H54 (cell line): ENCODE measurements at places on chromosomes 2 and 18.

DNA sequence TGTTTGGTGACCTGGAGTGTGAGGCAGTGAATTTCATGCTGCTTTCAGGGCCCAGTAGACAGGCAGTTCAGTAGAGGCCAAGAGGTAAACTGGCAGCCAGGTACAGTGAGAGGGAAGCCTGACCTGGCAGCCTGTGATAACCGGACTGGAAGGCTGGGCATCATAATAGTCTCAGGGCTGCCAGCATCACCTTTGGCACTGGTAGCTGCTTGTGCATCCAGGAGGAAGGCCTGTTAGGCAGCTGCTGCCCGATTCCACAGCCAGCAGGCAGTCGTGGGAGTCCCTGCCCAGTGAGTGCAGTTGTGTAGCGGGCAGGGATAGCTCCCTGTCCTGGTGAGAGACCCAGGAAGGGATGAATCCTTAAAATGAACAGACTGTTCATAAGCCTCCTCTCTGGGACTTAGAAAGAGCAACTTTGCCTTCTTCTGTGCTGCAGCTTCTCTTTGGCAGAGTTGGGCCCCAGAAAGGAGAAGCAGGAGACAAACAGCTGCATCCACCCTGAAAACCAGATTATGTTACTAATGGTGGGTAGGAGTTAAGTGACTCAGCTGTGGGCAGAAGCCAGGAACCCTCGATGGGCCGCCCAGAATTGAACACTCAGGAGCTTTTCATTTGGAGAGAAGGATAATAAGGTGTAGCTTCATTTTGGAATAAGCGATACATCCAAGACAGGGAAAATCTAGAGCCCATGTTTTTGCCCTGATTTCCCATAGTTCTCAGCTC lies 8.1 kb upstream of the GPBAR1 start:
- no peak for DNase-seq

- DNase-seq = no peak
Observed at GRCh38 chr18:22697561-22697960, 235.6 kb upstream of the RBBP8 start.

- DNase-seq = no peak
Observed at GRCh38 chr2:172108587-172108930, 5.9 kb upstream of the DLX2 start.

- DNase-seq = no peak
Observed at GRCh38 chr18:45243340-45244110, 371.8 kb upstream of the SLC14A2 start.

- no peak for DNase-seq
Observed at GRCh38 chr2:8478471-8478793, 203.4 kb upstream of the ID2 start.

- no peak for DNase-seq
Observed at GRCh38 chr2:56376699-56377665, 193.2 kb downstream of the CCDC85A start.

DNA sequence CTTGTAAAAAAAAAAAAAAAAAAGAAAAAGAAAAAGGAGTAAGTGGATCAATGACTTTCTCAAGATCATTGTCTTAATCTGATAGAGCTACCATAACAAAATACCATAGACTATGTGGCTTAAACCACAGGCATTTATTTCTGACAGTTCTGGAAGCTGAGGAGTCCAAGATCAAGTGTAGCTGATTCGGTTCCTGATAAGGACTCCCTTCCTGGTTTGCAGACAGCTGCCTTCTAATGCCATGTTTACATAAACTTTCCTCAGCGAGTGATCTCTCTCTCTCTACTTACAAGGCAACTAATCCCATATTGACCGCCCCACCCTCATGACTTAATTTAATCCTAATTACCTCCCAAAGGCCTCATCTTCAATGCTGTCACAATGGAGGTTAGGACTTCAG lies 36.5 kb upstream of the SIX2 start:
- no peak for DNase-seq

GRCh38 chr2:172834881-172835280 lies 99.2 kb downstream of the RAPGEF4 start:
- no peak for DNase-seq

DNA sequence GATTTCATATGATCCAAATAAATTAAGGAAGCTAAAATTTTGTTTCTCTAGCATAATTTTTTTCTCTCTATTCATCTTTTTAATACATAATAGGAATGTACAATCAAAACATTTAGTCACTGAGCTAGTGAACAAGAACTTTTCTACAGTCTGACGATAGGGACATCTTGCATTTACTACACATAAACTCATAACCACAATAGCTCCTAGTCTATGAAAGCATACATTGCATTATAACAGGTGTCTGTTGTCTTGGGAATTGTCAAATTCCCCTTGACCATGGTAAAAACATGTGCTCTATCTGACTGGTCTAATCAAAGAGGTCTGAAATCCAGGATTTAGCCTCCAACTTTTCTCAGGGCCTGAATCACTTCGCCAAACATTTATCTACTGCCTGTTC lies 144.8 kb downstream of the FAM124B start:
- no peak for DNase-seq

DNA sequence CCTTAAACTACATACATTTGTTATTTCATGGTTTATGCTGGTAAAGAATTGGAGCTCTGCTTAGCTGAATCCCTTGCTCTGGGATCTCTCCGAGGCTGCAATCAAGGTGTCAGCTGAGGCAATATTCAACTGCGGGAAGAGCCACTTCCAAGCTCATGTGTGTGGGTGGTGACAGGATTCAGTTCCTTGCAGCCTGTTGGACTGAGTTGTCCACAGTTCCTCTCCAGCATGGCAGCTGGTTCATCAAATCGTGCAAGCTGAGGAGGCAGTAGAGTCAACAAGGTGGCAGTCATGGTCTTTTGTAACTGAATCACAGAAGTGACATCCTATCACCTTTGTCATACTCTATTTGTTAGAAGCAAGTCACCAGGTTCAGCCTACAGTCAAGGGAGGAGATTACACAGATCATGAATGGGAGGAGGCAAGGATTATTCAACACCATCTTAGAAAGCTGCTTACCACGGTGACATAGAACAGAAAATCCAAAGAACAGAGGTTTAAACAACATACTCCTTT lies 56.9 kb downstream of the CTIF start:
- DNase-seq = no peak

DNA sequence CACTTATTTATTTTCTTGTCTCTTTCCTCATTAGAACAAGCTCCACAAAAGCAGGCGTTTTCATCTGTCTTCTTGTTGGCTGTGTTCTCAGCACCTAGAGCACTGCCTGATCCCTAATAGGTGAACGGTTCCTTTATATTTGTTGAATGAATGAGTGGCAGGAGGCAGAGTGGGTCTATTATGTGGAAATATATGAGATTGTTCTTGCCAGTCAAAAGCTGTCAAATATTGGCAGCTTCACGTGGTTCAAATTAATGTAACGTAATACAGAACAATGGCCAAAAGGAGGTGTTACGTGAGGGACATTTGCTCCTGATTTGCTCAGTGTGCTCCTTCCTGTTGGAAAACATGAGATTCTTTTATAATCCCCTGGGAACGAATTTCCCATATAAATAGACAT lies 8.5 kb upstream of the ARHGAP25 start:
- DNase-seq = no peak

DNA sequence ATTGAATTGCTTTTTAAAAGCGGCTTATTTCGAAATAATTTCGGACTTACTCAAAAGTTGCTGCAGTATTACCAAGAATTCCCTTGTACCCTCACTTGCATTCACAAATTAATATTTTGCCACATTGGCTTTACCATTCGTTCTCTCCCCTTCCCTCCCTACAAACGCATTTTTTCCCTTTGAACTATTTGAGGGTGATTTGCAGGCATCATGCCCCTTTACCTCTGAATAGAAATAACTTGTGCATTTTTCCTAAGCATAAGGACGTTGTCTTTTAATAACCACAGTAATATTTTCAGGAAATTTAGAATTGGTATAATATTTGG lies 608 bp downstream of the CCDC138 start:
- no peak for DNase-seq

GRCh38 chr2:121746071-121746578 lies 9.3 kb upstream of the TSN start:
- DNase-seq = no peak

GRCh38 chr18:69897397-69898108 lies 50.1 kb downstream of the CD226 start:
- no peak for DNase-seq

DNA sequence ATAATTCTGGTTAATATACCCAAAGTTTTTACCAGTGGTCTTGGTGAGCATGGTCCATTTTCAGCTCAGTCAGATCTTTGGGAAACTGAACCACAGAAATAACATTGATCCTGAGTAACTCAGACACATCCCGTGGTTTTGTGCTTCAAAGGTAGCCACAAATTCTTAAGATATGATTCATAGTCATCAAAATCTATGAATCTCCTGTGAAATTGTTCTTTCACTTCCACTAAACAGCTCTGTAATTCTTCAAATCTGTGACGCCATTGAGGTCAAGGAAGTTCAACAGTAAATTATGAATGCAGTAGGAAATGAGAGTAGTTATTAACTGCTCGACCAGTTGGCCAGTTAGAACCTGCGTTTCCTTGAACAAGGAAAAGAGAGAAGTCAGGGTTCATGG lies 147.3 kb downstream of the IRS1 start:
- no peak for DNase-seq

- no peak for DNase-seq
Observed at GRCh38 chr2:175062787-175063585, 57.8 kb upstream of the CHN1 start.

- no peak for DNase-seq
Observed at GRCh38 chr2:142044197-142044596, 86.6 kb downstream of the LRP1B start.

DNA sequence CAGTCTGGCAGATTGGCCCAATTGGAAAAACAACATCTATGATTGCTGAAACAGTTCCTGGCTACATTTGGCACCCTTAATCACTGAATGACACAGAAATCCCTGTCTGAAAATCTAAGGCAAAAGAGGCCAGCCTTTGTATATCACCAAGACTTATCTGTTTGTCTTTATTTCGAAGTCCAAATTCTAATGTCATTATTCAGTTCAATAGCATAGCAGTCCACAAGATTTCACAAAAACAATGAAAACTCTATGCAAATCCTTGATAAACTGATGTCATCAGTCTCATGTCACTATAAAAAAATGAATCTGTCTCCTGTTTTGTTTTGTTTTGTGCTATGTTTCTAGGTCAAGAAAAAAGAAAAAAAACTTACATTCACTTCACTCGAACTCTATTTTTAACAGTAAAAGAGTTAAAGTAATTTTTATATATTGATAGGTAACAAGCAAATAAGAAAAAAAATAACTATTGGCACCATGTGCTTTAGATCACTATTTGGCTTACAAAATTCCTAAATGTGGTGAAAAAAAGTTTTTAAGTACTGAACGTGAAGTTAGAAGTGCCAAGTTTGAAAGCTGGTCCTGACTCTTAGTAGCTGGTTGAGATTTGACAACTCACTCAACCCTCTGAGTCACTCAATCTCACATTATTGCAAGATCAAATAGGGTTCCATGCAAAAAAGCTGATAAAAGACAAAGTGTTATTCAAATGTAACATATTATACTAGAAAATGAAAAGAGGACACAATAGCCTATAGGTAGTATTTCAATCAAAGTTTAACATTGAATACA lies 359.3 kb downstream of the IRS1 start:
- DNase-seq = no peak

DNA sequence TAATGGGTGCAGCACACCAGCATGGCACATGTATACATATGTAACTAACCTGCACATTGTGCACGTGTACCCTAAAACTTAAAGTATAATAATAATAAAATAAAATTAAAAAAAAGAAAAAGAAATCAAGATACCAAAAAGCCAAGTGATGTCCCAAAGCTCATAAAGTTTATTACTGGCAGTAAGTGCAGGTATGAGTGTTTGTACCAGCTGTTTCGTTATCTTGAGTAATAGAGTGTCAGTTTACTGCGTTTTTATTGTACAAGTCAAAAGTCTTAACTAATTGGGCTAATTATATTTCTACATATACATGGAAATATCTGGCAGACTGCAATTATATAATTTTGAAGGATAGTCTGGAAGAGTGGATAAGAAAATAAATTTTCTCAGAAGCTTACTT lies 41.8 kb downstream of the MFSD6 start:
- no peak for DNase-seq

DNA sequence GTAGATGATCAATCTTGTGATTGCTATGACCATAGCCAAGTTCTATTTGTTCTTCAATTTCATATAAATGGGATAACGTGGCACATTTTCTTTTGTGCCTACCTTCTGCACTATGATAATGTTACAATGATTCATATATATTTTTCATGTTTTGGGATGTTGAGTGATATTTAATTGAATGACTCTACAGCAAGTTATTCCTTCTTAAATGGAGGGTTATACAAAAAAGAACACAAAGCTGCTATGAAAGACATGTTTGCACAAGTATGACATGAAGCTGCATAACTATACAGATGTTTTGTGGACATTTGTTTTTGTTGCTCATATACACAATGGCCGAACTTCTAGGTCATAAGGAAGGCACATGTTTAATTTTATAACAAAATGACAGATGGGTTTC lies 356.2 kb downstream of the CBLN2 start:
- DNase-seq = no peak

DNA sequence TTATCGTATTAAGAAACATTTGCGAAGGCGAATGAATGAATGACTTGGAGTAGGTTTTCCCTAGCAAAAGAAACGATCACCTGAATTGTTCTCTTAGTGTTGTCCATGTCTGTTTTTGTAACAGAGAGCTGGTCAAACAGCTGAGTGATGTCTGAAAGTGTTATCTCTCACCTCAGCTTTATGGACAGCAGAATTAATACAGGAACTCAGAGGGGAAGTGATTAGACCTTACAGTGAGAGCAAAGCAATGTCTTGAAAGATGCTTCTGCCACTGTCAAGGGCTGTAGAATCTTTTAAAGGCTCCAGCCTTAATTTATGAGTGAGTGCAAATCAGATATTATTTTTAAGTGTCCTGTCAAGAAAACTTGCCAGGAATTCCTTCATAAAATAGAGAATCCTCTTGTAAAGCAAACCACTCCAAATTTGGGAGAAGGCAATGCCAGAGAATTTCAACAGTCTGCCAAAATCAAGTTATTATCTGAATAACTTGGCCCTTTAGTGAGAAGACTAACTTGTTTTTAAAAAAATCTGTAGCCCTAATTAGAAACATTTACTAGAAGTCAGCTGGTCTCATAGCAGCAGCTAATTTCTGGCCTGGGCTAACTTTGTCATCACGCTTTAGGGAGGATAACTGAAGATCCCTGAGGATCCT lies 60.7 kb downstream of the CDC42EP3 start:
- DNase-seq = no peak

DNA sequence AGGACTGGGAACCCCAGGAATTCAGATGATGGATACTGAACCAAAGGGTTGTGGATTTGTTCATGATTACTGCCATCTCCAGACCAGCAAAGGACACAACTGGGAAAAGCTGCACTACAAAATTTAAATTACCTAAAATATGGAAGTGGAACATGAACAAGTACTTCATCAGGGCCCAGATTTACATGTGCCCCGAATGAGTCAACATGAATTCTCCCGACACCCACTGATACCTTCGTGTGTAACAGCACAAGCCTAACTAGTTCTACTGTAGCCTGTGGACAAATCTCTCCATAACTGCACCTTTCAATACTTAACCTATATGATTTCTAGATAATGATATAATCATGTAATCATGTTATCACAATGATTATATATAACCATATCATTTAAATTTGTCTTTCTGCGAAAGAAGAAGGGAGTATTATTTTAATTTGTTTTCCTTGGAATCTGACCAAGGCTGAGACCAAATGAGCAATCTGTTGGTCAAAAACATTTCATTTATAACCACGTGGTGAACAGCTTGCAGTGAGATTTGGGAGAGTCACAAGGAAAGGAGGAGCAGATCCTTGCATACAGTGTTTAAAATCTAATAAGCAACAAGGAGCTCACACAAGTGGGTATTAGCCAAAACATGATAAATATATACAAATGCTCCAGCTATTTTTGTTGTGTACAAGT lies 70.5 kb downstream of the CACNB4 start:
- DNase-seq = no peak
